Mesenteric fat pad (tissue), 1 donor: ENCODE measurements at places on chromosomes 1 and 21. TPM values are rescaled to one million over a fixed set of nuclear protein-coding genes. Genes with fewer than 3 reads are reported as not detected.

VHLL gene
- total RNA-seq: not detected

OLIG1 gene
- not detected for total RNA-seq

CCDC27 gene
- not detected for total RNA-seq

OR14K1 gene
- not detected for total RNA-seq

CITED4 gene
- 20.6 TPM for total RNA-seq

A3GALT2 gene
- not detected for total RNA-seq
